HFF-Myc (cell line): ENCODE measurements at places on chromosomes 1 and 21.
A peak's percentile ranks its signal among the peaks of the same experiment; 100 is the strongest.

GRCh38 chr21:36966821-36967768 is 626 bp upstream of the HLCS start:
- no peak for DNase-seq

- DNase-seq, result no peak
Observed at GRCh38 chr1:35576061-35576765, 3.1 kb downstream of the TFAP2E start.

DNA sequence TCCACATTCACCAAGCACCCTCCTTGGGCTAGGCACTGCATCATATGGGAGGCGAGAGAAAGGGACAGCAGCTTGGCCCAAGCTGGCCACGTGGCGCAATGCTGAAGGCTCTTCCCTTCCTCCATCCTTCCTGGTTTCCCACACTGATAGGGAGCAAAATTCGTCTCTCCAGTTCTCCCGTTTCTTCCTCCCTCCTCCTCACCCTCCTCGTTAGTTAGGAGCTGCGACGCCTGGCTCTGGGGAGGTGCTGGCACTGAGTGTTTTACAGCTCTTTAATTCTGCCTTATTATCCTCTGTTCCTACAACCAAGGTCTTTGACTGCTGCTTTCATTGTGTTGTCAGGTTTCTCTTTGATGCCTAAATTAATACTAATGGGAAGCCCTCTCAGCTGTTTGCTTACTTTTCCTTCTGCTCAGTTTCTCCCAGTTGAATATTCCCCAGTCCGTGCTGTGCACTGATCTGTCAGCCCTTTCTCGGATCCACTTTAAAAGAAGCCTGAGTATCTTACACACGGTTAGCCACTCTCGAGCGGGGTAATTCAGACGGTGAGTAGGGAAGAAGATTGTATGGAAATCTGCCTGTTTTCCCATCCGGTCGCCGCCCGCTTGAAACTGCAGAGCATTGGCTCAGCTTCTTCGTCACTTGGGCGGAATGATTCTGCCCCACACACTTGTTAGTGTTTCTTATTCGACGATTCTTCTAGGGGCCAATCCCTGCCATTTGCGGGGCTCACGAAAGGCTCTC is 56.2 kb upstream of the SMYD2 start:
- DNase-seq, result no peak

GRCh38 chr1:221718381-221719277 is 23.3 kb downstream of the DUSP10 start:
- peak; percentile 64 for DNase-seq

GRCh38 chr1:162204129-162204822 is 134.8 kb downstream of the NOS1AP start:
- no peak for DNase-seq

- peak; percentile 31 for DNase-seq
Observed at GRCh38 chr1:52139817-52140540, 1.9 kb upstream of the ZFYVE9 start.

- DNase-seq, result no peak
Observed at GRCh38 chr1:93751377-93752250, 70.0 kb upstream of the BCAR3 start.

DNA sequence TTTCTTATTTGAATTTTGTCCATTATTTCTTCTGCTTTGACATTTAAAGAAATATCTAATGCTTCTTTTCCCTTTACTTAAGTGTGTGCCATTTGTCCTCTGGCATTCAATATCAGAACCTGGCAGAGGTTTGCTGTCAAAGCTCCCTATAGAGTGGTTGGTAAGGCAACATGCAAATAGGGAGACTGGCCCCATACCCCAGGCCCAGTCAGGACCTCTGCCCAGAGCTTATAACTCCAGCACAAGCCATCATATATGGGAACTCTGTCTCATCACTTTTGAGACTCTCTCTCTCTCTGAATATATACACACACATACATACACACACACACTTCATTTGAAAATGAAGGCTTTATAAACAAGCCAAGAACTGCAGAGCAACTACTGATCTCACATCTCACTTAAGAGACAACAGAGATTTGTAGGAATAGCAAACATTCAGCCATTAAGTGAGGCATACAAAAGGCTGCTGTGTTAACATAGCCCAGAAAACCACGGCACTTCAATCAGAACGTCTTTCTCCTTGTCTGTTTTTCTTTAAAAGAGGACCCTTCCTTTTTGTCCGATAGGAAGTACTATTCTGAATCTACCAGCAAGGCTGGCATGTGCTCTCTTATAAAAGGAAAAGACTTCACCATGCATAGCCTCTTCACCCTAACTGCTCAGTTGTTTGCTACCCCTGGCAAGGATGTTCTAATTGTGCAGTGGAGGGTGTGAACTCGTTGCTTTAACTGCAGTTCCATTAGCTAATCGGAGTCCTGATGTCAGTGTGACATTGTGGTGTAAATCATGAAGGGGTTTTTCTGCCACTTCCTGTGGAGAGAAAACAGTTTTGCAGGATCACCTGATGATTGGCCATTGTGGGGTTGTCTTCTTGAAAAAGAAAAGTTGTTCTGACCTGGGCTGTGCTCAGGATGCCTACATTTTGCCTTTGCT is 101.7 kb downstream of the NR5A2 start:
- DNase-seq, result no peak

- no peak for DNase-seq
Observed at GRCh38 chr1:226666692-226667091, 72.4 kb downstream of the ITPKB start.

- DNase-seq, result no peak
Observed at GRCh38 chr1:51988254-51988653, 2.2 kb downstream of the RAB3B start.

DNA sequence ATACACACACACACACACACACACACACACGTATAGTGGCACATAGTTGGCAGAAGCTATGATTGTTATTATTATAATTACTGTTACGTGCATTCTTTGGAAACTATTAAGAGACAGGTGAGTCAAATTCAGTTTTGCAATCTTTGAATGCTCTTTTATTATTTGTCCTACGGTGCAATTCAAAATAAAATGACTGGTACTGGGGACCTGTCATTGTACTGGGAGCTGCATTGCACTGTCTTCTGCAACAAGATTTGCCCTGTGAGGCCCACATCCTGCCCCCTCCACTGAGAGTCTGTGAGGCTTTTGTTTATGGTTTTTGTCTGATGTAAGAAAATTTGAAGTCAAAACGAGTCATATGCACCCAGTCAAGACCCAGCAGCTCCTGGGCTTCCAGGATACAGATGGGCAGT is 1.9 kb downstream of the LY9 start:
- DNase-seq, result no peak

GRCh38 chr1:241212628-241213027 is 144.4 kb downstream of the RGS7 start:
- DNase-seq, result no peak

DNA sequence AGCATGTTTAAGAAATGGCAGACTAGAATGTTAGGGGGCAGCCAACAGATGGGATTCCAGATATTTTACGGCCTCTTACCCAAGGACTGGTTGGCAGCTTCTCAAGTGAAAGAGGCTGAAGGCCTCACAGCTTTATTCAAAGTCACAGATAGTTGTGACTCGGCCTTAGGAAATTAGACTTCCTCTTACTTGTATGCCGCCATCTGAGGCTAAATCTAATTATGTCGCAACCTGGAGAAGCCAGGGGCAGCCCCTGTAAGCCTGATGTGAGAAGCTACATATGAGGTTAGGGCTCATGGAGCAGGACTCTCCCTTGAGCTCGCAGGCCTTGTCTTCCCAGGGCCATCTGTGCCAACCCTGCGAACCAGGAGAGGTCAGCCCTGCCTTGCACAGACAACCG is 352.5 kb downstream of the HHAT start:
- DNase-seq, result no peak

DNA sequence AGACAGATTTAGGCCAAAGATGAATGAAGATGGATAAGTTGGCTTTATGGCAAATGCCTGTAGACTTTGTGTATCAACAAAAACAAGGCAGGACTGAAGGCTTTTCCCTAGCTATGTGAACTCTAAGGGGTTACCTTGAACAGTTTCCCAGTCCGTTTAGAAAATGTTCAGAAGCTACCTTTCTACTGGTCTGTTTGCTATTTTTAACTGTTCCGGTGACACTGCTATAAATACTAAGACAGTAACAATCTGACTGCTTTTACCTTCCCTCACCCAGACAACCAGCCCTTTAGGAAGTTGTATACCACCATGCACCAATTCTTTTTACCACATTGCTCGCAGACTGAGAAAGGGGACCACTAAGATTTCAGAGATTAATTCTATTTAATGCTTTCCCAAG is 102.2 kb downstream of the PHTF1 start:
- no peak for DNase-seq

DNA sequence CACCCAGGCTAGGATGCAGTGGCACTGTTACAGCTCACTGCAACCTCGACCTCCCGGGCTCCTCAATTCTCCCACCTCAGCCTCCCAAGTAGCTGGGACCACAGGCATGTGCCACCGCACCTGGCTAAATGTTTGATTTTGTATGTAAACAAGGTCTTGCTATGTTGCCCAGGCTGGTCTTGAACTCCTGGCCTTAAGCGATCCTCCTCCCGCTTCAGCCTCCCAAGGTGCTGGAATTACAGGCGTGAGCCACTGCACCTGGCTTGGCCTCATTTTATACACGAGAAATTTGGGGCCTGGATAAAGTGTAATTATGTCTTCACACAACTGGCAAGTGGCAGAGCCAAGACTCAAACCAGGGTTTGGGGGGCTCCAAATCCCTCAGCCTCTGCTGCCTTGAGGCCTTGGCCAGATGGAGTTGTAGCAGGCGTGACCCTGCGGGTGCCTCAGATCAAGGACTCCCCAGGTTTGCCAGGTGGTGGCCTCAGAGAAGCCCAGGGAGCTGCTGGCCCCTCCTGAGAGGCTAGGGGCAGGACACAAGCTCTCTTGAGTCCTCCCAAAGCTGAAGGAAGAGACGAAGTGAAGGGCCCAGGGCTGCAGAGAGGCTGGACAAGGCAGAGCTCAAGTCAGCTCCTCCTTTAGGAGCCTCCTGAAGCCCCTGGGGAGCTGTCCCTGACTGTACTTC is 61.7 kb downstream of the MDM4 start:
- DNase-seq, result no peak

- DNase-seq, result no peak
Observed at GRCh38 chr1:207355060-207355459, 33.6 kb downstream of the CD55 start.

- no peak for DNase-seq
Observed at GRCh38 chr21:42559326-42559725, 45.7 kb downstream of the SLC37A1 start.

- no peak for DNase-seq
Observed at GRCh38 chr1:217261636-217262035, 369.3 kb downstream of the GPATCH2 start.

- DNase-seq, result no peak
Observed at GRCh38 chr1:185139246-185139645, 17.5 kb downstream of the TRMT1L start.

DNA sequence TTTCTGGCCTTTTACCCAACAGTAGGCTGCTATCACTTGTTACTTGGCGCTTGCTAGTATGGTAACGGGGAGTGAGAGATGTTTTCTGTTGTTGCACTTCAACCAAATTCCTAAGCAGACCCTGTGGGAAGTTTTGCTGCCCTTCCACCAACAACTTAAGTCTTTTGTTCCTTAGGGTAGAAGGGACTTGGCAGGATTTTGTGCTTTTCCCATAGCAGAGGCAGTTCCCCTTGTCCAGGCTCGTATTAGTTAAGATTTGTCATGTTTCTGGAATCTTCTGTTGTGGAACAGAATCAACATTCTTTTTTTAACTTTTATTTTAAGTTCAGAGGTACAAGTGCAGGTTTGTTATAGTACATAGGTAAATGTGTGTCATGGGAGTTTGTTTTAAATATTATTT is 73.2 kb upstream of the SGIP1 start:
- DNase-seq, result no peak

DNA sequence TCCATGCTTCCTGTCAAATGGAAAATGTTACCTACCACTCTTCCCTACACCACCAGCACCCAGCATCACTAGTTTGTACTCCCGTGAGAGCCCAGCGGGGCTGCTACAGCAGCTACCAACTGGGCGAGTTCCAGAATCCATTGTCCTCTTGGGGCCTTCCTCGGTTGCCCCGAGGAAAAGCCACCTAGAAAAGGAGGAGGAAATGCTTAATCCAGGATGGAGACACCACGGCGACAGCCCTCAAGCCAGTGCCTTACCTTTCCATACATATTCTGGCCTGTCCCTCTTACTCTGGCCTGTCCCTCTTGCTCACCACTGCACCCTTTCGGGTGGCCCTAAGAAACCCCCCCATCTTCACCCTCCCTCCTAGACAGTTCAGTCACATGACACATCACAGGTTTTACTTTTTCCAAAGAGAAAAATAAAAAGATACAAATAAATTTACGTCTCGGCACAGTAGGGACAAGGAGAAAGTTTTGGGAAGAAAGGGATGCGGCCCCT is 478 bp downstream of the RIT1 start:
- no peak for DNase-seq

- no peak for DNase-seq
Observed at GRCh38 chr1:217856342-217857034, 225.3 kb downstream of the SPATA17 start.

- no peak for DNase-seq
Observed at GRCh38 chr1:116988248-116988647, 13.3 kb upstream of the CD101 start.

GRCh38 chr1:25757151-25757845 is 42.7 kb upstream of the SELENON start:
- DNase-seq, result no peak

DNA sequence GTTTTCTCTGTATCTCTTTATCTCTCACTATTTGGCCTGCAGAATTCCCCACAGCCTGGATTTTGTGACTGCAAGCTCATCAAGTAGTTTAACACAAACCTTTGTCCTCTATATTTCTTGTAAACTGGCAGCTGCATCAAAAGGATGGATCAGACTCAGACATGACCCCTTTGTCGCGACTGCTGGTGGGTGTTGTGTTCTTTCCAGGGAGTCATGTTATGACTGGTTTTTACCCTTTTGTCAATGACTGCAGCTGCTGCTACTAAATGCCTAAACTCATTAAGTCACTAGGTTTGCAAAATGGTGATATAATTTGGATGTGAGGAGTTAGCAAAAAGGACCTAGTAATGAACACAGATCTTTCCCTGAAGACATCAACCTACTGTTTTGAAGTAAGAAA is 10.2 kb upstream of the TOMM20 start:
- DNase-seq, result no peak

DNA sequence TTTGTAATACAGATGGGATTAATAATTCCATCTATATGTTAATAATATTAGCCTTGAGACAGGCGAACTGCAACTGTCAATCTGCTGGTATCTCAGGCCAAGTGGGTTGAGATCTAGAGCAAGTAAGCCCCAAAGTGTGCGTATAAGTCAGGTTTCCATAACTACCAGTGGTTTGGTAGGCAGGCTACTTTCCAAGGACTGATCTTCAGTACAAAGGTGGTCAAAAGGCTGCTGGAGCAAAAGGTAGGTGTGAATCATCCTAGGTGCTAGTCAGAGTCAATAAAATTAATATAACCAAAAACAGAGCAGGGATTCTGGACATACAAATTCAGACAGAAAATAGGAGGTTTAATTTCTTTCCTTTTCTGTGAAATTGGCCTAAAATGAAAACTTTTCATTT is 328.0 kb downstream of the TGFB2 start:
- DNase-seq, result no peak
